Stimulated activated CD8-positive, alpha-beta memory T cell treated with anti-CD3 and anti-CD28 coated beads, Interleukin-15, amount 100 ng/mL, for 1 hour (primary cell): ENCODE measurements at places on chromosomes 3 and 15.

- DNase-seq = no peak
These were observed 6.6 kb upstream of the TBL1XR1 start for GRCh38 chr3:177203689-177204395.

DNA sequence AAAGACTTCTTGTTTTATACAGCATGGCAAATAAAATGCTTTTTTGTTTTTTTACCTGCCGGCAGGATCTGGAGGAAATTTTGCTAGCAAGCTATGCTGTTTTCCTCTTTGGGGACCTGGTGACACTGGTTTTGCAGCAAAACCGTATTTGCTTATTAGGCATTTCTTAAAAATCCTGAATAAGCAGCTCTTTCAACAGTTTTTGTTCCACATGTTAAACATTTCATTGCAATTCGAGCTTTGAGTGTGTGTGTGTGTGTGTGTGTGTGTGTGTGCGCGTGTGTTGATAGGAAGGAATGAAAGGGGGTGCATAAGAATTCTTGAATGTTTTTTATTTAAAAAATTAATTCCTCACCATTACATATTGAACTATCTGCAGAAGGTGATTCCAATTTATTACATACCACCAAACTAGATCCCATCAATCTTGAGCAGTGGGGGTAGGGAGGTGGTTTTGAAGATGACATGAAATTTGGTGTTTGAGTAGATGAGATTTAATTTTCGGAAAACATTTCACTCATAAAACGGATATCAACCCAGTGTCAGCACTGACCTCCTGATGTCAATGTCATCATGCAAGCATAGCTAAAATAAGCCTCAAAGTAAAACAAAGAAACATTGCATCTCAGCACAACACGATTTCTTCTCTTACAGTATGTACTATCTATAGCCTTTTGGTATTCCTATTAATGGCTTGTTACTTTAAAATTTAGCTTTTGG, 17.3 kb downstream of the ZBTB38 start:
- no peak for DNase-seq

DNA sequence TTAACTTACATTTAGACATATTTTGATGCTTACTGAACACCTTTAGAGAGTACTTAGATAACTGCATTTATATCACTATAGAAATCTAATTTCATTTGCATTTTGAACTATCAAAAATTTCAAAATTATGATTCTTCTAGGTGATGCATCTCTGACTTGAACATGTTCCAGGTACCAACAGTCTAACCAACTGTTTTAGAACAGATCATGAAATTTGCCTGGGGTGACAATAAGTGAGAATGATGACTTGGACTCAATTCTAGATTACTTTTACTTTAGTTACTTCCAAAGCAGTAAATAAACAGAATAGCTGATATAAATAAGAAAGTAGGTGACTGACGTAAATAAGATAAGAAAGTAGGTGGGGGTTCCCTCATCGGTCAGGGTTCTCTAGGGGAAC, 307.8 kb downstream of the BCHE start:
- no peak for DNase-seq

- no peak for DNase-seq
These were observed 154.8 kb upstream of the ROBO1 start for GRCh38 chr3:79922633-79923032.

GRCh38 chr3:25661694-25662437, 2.8 kb downstream of the TOP2B start:
- no peak for DNase-seq

- DNase-seq = no peak
These were observed 29.5 kb downstream of the RAB6B start for GRCh38 chr3:133866141-133866540.

- no peak for DNase-seq
These were observed 225.8 kb upstream of the DPPA4 start for GRCh38 chr3:109563149-109563548.
